ENCODE measurements at places on chromosomes 2 and 18.

- no peak for DNase-seq
These were observed 46.5 kb downstream of the TWIST2 start for GRCh38 chr2:238894226-238894949.

- no peak for DNase-seq
These were observed 289.4 kb downstream of the KCNS3 start for GRCh38 chr2:18167871-18168270.

GRCh38 chr2:8518979-8519668, 162.7 kb upstream of the ID2 start:
- no peak for DNase-seq

GRCh38 chr2:219119422-219120043, 41.1 kb downstream of the NHEJ1 start:
- DNase-seq = no peak

- no peak for DNase-seq
These were observed 58.6 kb upstream of the ZCCHC2 start for GRCh38 chr18:62464266-62464665.

DNA sequence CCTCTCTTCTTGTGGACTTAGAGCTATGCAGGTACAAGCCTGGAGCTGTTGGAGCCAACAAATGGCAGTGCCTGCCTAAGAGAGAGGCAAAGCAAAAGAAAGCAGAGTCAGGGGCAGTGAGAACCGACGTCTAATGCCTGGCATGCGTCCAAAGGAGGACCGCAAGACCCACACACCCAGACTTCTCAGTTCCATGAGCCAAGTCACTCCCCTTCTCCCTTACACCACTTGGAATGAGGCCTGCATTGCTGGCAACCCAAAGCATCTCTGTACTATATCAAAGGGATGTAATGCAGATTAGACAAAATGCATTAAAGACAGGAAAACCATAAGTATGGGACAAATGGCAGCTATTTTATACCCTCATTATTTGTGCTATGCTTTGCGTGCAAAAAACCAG, 49.9 kb upstream of the RNU4ATAC start:
- DNase-seq = no peak

DNA sequence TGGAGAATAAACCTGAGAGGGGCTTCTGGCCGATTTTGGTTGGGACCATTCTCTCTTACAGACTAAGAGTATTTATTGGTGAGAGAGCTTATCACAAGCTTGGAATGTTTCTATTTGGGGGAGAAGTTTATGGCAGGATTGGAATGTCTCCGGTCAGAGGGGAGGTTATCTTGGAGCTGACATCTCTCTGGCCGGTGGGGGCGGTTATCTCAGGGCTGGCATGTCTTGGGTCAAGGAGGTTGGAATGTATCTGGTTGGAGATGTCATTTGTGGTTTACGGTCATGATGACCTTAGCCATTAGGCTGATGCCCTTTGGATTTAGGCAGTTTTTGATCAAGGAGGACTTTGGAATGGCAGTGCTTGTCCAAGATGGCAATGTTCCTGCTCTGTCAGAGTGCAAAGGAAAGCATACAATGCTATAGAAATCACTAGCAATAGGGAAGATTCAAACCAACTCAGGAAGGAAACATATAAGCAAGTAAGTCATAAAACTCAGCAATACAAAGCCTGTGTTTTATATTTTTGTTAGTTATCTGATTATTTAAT, 362.4 kb upstream of the LRATD1 start:
- DNase-seq = no peak

GRCh38 chr2:33670392-33670937, 71.4 kb upstream of the FAM98A start:
- no peak for DNase-seq

GRCh38 chr18:73597832-73598615, 549.6 kb downstream of the FBXO15 start:
- no peak for DNase-seq

- no peak for DNase-seq
These were observed 142.9 kb downstream of the RNF144A start for GRCh38 chr2:7060156-7060555.

GRCh38 chr2:31284107-31284506, 50.2 kb downstream of the EHD3 start:
- no peak for DNase-seq

DNA sequence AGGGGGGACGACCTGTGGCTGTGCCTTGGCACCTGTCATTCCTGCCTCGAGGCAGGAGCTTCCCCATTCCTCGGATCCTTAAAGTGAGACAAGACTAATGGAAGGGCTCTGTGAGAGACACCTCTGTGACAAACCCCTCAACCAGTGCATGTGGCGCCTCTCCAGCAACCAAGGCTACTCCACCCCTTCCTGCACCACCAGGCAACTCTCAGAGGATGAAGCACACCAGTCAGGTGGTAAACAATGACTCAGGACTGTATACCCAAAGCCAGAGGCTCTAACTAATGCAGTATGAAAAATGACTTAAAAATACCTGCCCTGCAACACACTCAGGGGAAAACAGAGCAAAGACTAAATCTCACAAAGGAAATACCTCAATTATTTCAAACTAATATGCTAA, 136.9 kb downstream of the UXS1 start:
- peak; percentile 20 for DNase-seq

- no peak for DNase-seq
These were observed 404.8 kb downstream of the TXNL1 start for GRCh38 chr18:56233595-56233994.

DNA sequence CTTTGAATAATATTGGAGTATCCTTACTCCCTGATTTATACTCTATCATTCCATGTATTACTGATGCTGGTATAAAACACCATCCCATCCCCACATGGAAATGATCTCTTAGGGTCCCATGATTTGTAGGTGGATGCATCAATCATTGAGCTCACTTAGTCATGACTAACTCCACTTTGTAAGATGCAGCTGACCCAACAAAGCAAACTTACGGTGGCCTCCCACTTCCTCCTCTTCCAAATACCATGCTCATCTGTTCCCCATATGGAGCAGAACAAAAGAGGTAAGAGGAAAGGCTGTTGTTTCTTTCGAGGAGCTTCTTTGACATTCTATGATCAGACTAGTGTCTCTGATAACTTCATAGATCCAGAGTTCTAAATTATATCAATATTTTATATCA, 640.2 kb upstream of the SLC39A10 start:
- DNase-seq = no peak

- no peak for DNase-seq
These were observed 217.4 kb upstream of the DTNA start for GRCh38 chr18:34492652-34493051.

- no peak for DNase-seq
These were observed 19.6 kb downstream of the ZNF2 start for GRCh38 chr2:95185197-95185596.

GRCh38 chr2:36425608-36426355, 70.2 kb downstream of the CRIM1 start:
- DNase-seq = no peak

- DNase-seq = no peak
These were observed 65.8 kb upstream of the ATL2 start for GRCh38 chr2:38442643-38443541.

DNA sequence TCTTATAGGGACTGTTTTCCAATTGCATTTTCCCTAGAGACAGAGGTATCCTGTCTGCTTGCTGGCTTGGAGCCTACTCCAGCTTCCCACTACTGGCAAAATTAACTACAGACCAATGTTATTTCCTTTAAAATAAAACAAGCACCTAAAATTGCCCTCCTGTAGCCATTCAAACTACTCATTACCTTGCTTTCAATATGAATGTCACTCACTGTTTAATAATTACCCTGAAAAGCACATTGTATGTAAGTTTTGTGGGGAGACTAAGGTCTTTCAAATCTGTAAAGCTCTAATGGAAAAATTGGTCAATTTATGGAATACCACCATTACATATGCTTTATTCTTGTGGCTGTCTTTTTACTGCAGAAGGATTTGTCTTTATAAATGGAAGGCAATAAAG, 87.3 kb downstream of the DOCK10 start:
- DNase-seq = no peak

- DNase-seq = no peak
These were observed 52.6 kb downstream of the NCK2 start for GRCh38 chr2:105797298-105797819.

DNA sequence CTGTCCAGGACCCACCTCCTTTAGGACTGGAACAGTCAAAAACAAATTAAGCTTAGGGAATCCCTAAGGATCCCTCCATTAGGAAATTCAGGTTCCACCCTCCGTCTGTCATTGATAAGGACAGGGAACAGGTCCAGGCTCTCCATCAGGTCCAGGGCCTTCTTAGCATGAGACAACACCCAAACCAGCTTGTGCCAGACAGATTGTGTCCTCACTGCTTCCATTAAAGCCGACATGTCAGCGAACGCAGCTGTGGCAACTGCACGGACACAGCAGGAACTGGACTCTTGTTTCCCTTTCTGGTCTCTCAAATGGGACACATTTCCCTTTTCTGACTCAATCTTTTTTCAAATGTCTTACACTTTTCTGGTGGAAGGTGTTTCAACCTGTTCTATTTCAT, 81.4 kb downstream of the BCL11A start:
- no peak for DNase-seq

Data from stimulated activated CD8-positive, alpha-beta memory T cell treated with anti-CD3 and anti-CD28 coated beads, Interleukin-15, amount 100 ng/mL, for 4 hours (primary cell).